ENCODE measurements at places on chromosomes 5 and 9. TPM values are rescaled to one million over a fixed set of nuclear protein-coding genes. Genes with fewer than 3 reads are reported as not detected.

The RANBP3L gene
- not detected for polyA plus RNA-seq

The AHRR gene
- 0.72 TPM for polyA plus RNA-seq

The CDH9 gene
- polyA plus RNA-seq, result not detected

The UQCRQ gene
- polyA plus RNA-seq, result 604 TPM

The CARD6 gene
- 5.6 TPM for polyA plus RNA-seq

The OLFML2A gene
- not detected for polyA plus RNA-seq

The INSL6 gene
- polyA plus RNA-seq, result not detected

The CCL21 gene
- not detected for polyA plus RNA-seq

The C9orf72 gene
- 8.2 TPM for polyA plus RNA-seq

The PCDHB2 gene
- polyA plus RNA-seq, result not detected

The NDUFAF2 gene
- 36.3 TPM for polyA plus RNA-seq

The CNTLN gene
- polyA plus RNA-seq, result 0.10 TPM

The GALNT12 gene
- polyA plus RNA-seq, result 2.0 TPM

The MAMDC4 gene
- polyA plus RNA-seq, result not detected

The GABRA6 gene
- polyA plus RNA-seq, result not detected

The SLC4A9 gene
- polyA plus RNA-seq, result not detected

The CTXN3 gene
- not detected for polyA plus RNA-seq

The OR1J2 gene
- not detected for polyA plus RNA-seq

The LCN15 gene
- not detected for polyA plus RNA-seq

The RALGPS1 gene
- 2.1 TPM for polyA plus RNA-seq

The CDHR2 gene
- polyA plus RNA-seq, result not detected

The FBP2 gene
- not detected for polyA plus RNA-seq

The C1QTNF2 gene
- polyA plus RNA-seq, result not detected

The PAPPA gene
- polyA plus RNA-seq, result not detected

The DDX4 gene
- polyA plus RNA-seq, result not detected
